ENCODE measurements at places on chromosomes 12 and 14. TPM values are rescaled to one million over a fixed set of nuclear protein-coding genes. Genes with fewer than 3 reads are reported as not detected.

DNA sequence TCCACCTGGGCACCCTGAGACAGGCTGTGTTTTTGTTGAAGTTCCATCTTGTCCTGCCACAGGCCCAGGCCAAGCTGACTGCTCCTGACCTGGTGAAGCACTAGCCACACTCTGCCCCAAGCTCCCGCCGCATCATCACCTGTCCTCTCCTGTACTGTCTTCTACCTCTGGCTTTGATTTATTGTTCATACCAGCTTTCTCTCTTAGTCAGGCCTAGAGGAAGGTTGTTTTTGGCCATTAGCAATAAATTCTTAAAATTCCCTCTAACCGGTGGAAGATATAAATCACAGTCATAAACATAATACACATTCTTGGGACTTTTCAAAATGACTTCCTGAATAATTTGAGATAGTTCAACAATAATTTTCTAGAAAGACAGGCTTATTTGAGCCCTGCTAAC, 169.4 kb downstream of the DAD1 start:
- H3K4me1 ChIP-seq = no peaks in the 10 kb centered on the region
- no peak overlapping the region for H3K27ac ChIP-seq
- H3K4me3 ChIP-seq = no peak overlapping the region
- no peaks in the 10 kb centered on the region for H3K27me3 ChIP-seq

DNA sequence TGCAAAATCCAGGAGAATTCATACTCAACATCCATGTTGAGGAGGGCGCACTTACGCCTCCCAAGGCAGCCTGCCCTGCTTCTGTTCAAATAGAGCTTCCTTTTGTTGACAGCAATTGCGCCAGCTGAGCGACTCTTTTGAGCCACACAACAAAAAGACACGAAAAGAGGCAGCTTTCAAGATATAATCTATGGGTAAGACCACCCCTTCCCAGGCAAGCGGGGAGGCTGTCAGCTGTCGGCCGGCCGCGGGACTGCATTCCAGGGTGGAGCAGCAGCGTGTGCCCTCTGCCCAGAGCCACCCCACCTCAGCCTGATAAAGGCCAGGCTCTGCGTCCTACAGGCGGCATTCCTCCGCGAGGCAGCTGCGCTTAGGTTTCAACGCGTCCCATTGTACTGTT, 15.8 kb upstream of the STAB2 start:
- H3K27me3 ChIP-seq = peaks cover 7% of the 10 kb centered on the region
- no peaks in the 10 kb centered on the region for H3K4me1 ChIP-seq
- no peak overlapping the region for H3K4me3 ChIP-seq
- no peak for DNase-seq

DNA sequence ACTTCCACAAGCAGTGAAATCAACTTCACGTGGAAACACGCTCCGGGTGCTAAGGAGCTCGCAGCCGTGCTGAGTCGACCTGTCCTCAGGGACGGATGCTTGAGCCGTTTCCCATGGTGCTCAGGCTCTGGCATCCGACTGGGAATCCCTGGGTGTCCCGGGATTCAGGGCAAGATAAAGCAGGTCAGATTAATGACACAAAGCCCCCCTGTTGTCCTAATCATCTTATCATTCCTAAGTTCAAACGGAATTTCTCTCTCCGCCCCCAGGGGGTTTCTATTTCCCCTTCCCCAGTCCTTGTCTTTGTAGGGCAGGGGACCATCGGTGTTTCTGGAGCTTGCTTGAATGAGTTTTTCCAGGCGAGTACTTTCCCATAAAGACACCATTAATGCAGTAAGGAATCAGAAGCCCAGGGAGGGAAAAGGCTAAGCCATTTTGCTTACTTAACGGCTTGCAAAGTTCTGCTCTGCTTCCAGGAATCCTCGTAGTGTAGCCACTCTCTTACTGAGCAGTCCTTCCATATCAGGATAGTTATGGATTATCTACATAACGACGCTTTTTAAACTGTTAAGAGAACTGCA, 116.5 kb downstream of the TMEM132C start:
- no peaks in the 10 kb centered on the region for H3K27me3 ChIP-seq
- no peak for DNase-seq
- H3K36me3 ChIP-seq = no peaks in the 10 kb centered on the region
- no peak overlapping the region for H3K4me3 ChIP-seq
- no peaks in the 10 kb centered on the region for H3K4me1 ChIP-seq

GRCh38 chr12:123971770-123972456, 718 bp downstream of the CCDC92 start:
- peak overlapping the region; percentile 88 for H3K27ac ChIP-seq
- H3K27me3 ChIP-seq = no peaks in the 10 kb centered on the region
- peak overlapping the region; percentile 78 for H3K4me3 ChIP-seq
- peak; percentile 27 for DNase-seq

- no peak overlapping the region for H3K27ac ChIP-seq
- no peak overlapping the region for H3K4me3 ChIP-seq
- DNase-seq = no peak
- no peaks in the 10 kb centered on the region for H3K27me3 ChIP-seq
Measured at GRCh38 chr14:80638620-80639515, 302.7 kb downstream of the CEP128 start.

DNA sequence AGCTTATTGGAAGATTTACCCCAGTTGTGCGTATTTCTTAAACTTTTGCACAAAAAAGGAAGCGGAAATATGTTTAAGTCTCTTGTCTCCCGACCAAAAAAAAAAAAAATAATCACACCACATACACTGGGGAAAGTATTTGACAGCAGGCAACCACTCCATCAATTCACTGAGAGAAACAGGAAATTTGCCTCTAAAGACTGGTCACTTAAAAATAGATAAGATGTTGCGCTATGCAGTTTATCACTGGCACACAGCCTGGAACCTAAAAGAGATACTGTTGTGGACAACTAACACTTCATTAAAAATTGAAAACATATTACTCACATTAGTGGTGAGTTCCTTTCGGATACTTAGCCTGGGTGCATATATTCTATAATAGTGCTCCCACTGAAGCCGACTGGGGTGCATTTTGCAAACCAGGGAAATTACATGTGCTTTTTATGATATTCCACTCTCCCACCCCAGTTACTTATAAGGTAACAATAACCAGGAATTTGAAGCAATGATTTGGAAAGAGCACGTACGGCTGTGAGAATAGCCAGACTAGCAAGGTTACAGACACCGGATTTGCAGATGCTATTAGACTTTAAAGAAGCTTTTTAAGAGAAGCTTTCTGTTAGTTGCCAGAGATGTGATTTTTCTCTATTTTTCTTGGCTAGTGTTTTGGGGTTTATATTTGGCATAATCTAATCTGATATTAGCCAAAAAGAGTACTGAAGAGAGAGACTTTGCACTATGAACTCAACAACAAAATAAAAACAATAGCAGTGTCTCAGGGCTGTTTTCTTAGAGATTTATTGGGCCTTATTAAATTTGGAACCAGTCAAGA, 311.5 kb downstream of the NOVA1 start:
- no peaks in the 10 kb centered on the region for H3K27me3 ChIP-seq
- no peaks in the 10 kb centered on the region for H3K4me1 ChIP-seq
- no peak overlapping the region for H3K27ac ChIP-seq
- no peak overlapping the region for H3K4me3 ChIP-seq
- H3K36me3 ChIP-seq = no peaks in the 10 kb centered on the region
- no peak for DNase-seq

DNA sequence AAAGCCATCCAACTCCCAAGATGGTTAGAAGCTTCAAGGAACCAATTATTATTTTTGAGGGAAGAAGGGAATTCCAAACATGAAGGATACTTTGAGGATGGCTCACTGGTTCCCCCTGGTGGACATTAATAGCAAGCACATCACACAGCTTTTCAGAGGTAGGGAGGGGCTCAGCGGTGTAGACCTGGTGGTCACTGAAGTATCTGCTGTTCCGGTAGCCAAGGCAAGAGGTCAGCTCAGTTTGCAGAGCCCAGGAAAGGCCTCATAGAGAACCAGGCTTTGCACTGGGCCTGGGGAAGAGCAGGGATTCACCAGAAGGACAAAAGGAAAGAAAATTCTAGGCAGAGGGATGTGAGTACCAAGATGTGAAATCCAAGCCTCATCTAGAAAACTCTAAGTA, 118.7 kb downstream of the KSR2 start:
- no peak overlapping the region for H3K27ac ChIP-seq
- no peaks in the 10 kb centered on the region for H3K4me1 ChIP-seq
- H3K36me3 ChIP-seq = no peaks in the 10 kb centered on the region
- no peak overlapping the region for H3K4me3 ChIP-seq
- peaks cover 3% of the 10 kb centered on the region for H3K27me3 ChIP-seq

DNA sequence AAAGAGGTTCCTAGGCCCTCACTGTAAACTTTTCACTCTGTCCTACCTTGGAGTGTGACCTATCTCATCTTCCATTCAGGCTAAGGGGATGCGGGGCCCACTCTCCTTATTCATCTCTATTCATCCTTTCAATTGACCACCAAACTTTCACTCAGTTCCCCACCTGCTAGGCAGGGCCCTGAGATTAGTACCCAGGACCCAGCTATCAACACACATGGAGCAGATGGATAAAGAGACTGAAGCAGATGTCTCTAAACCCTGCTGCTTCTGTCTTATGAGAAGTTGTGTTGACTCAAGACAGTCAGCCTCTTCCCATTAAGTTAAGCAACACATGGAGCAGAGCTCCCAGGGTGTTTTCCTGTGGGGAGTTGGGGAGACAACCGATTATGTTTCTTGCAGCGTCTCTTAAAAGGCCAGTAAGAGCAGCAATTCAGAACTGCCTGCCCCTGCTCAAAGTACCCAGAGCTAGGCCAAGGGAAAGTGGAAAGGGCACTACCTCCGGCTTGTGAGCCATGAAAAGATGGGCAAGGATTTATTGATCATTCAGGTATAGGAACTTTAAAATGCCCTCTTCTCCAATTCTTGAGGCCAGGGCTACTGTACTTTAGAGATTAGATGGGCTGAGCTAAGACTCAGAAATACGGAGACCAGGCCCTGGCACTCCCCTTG, 10.7 kb downstream of the KRT76 start:
- H3K36me3 ChIP-seq = no peaks in the 10 kb centered on the region
- no peak for DNase-seq
- peaks cover 10% of the 10 kb centered on the region for H3K27me3 ChIP-seq
- H3K4me1 ChIP-seq = no peaks in the 10 kb centered on the region
- no peak overlapping the region for H3K4me3 ChIP-seq

- no peaks in the 10 kb centered on the region for H3K27me3 ChIP-seq
- peak; percentile 53 for DNase-seq
- H3K4me1 ChIP-seq = no peaks in the 10 kb centered on the region
- no peak overlapping the region for H3K27ac ChIP-seq
- no peak overlapping the region for H3K4me3 ChIP-seq
Measured at GRCh38 chr14:102279688-102280348, 25.1 kb downstream of the MOK start.

- H3K27ac ChIP-seq = no peak overlapping the region
- H3K4me3 ChIP-seq = no peak overlapping the region
- peaks cover 15% of the 10 kb centered on the region for H3K36me3 ChIP-seq
- no peaks in the 10 kb centered on the region for H3K27me3 ChIP-seq
- H3K4me1 ChIP-seq = no peaks in the 10 kb centered on the region
Measured at GRCh38 chr14:103746701-103747100, 31.1 kb downstream of the ZFYVE21 start.

GRCh38 chr12:110135806-110136205, 11.6 kb downstream of the IFT81 start:
- peaks cover 12% of the 10 kb centered on the region for H3K4me1 ChIP-seq
- H3K36me3 ChIP-seq = peaks cover 25% of the 10 kb centered on the region
- no peak for DNase-seq
- H3K4me3 ChIP-seq = no peak overlapping the region
- no peak overlapping the region for H3K27ac ChIP-seq
- no peaks in the 10 kb centered on the region for H3K27me3 ChIP-seq

DNA sequence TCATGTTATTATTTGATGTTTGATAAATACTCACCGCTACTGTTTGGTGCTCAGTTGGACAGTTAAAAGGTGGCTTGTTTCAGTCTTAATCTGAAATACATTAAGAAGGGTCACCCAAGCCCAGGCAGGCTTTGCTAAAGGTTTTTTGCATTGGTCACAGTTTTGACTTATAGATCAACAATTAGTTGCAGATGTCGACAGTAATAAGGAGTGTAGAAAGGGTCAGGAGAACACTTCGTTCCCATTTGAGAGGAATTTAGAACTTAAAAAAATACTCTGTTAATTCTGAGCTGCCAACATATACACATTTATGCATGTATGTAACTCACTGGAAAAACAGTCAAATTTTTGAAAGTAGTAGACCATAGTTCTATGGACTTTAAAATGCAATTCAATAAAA, 130.3 kb downstream of the TMEM30B start:
- no peak for DNase-seq
- no peaks in the 10 kb centered on the region for H3K4me1 ChIP-seq
- H3K36me3 ChIP-seq = no peaks in the 10 kb centered on the region
- H3K27me3 ChIP-seq = no peaks in the 10 kb centered on the region

DNA sequence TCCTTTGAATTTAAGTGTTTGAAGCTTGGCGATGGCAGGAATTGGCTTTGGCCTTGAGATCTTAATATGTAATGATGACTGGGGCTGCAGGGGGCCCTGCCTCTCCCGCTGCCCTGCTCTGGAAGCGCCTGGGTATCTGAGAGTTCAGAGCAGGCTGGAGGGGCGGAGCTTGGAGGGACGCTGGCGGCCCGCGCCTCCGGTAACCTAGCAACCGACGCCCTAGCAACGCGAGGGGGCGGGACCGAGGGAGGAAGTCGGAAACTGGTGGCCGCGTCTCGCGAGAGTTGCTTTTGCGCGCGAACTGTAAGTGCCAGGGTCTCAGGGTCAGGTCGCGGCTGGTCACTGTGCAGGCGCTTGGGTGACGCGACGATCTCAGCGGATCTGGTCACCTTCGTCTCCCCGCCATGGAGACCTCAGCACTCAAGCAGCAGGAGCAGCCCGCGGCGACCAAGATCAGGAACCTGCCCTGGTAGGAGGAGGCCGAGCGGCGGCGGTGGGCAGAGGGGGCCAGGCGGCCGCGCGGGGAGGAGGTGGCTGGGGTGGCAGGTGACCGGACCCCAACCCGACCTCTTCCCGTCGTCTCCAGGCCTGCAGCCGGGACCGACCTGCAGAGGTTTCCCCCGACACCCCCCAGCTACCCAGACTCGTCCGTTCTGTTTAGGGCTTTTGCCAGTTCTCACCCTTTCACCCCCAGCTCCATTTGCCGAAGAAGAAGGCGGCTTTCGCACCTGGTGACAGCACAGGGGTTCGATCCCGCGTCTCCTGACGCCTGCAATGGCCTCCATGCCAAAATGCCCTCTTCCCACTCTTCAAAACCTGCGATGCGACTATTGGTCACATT, at the start of gene RFC5:
TSS of gene RFC5 (plus strand) at position 280 of the 841 bp plus-strand sequence. CDS start at position 405, 125 bp downstream.
- peak; percentile 98 for DNase-seq
- no peaks in the 10 kb centered on the region for H3K27me3 ChIP-seq
- peak within 1 kb of the TSS; percentile 84 for H3K4me3 ChIP-seq
- peaks cover 17% of the 10 kb centered on the region for H3K4me1 ChIP-seq

DNA sequence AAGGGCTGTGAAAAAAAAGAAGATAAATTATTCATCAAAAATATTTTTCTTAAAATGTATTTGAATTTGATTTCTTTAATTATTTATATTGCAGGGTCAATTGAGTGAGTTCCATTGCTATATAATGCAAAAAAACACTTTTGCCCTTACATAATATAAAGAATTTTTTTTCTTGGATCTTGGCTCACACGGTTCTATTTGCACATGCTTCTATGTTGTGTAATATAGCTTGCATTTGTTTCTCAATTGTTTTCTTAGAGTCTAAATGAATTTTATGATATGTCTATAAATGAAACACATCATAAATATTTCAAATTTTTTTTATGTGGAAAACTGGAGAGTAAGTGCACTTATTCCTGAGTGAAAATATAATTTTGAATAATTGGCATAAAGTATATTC, 694.2 kb downstream of the SLC6A15 start:
- DNase-seq = no peak
- no peaks in the 10 kb centered on the region for H3K4me1 ChIP-seq
- no peaks in the 10 kb centered on the region for H3K27me3 ChIP-seq
- H3K36me3 ChIP-seq = no peaks in the 10 kb centered on the region
- no peak overlapping the region for H3K4me3 ChIP-seq

- peaks cover 6% of the 10 kb centered on the region for H3K4me1 ChIP-seq
- no peak overlapping the region for H3K27ac ChIP-seq
- H3K4me3 ChIP-seq = no peak overlapping the region
- no peaks in the 10 kb centered on the region for H3K27me3 ChIP-seq
- DNase-seq = no peak
Measured at GRCh38 chr12:116400636-116401372, 123.3 kb upstream of the MED13L start.

The PZP gene
- 0.23 TPM for total RNA-seq

The EMP1 gene
- 82.9 TPM for total RNA-seq

Measured in adrenal gland (tissue), 19 donors.